ENCODE measurements at places on chromosomes 12 and 14.

- no peak for DNase-seq
These were observed 15.8 kb downstream of the SLC8B1 start for GRCh38 chr12:113318900-113319628.

DNA sequence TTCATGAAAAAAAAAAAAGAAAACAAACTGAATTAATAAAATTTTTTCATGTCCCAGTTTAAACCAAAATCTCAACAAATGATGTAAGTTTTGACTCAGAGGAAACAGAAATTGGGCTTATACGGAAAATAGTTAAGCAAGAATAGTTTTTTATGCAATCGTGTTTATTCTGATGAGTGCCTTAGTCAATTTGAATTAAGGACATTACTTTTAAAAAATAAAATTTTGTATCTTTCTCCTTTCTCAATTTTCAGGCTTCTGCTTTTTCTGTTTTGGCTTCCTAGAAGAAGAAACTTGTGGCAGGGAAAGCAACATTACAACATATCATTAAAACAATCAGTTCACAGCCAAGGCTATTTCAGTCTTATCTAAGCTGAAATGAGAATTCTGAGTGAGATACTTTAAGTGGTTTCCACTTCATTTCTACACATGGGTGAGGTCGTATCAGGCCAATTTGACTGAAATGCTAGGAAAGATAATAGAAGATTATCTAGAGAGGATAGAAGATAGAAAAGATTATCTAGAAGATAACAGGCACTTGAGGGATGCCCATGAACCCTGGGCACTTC lies 52.4 kb downstream of the BCL2L14 start:
- no peak for DNase-seq

DNA sequence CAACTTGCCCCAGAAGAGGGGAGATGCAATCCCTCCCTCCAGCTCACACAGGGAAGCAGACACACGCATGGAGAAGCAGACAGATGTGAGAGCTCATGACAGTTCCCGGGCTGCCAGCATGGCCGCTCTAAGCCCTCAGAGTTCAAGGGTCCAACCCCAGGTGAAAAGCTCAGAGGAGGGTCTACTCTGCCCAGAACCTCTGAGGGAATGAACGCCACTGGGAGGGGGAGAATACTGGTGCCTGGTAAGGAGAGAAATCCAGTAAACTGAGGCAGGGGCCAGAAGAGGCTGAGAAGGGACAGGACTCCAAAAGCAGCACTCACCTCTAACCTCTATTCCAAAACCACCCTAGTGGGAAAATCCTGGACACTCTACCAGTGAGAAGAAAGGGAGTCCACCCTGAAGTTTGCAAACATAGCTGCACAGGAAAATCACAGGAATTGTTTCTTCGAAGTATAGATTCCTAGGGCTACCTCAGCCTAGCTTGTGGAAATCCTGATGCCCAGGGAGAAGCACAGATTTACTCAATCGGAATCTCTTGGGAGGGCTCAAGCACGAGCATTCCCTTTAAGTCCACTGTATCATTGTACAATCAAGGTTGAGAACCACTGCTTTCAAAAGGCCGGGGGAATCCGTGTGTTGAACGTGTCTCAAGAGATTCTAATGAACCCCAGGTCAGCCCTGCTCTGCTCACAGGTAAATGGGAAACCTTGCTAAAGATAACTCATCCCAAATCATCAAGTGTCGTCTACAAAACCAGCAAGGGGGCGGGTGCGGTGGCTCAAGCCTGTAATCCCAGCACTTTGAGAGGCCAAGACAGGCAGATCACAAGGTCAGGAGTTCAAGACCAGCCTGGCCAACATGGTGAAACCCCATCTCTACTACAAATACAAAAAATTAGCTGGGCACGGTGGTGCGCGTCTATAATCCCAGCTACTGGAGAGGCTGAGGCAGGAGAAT lies 34.3 kb upstream of the PLEKHG6 start:
- no peak for DNase-seq

GRCh38 chr14:81797315-81797714 lies 263.7 kb upstream of the SEL1L start:
- DNase-seq = no peak

DNA sequence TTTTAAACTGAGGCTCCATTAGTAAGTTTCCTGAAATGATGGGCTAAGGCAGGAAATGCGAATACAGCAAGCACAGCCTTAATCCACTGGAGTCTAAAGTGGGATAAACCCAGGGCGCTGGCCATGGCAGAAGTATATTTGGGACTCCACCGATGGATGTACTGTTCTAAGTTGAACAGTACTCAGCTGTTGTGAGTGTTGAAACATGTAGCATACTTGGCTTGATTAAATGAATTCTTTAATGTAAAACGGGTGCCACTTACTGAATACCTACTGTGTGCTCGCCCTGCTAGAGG lies 996 bp downstream of the SSPN start:
- no peak for DNase-seq

GRCh38 chr12:90628213-90628612 lies 326.8 kb downstream of the CCER1 start:
- no peak for DNase-seq

Data from AG09309 (cell line).